ENCODE measurements at places on chromosomes 1 and 21.
A peak's percentile ranks its signal among the peaks of the same experiment; 100 is the strongest.

DNA sequence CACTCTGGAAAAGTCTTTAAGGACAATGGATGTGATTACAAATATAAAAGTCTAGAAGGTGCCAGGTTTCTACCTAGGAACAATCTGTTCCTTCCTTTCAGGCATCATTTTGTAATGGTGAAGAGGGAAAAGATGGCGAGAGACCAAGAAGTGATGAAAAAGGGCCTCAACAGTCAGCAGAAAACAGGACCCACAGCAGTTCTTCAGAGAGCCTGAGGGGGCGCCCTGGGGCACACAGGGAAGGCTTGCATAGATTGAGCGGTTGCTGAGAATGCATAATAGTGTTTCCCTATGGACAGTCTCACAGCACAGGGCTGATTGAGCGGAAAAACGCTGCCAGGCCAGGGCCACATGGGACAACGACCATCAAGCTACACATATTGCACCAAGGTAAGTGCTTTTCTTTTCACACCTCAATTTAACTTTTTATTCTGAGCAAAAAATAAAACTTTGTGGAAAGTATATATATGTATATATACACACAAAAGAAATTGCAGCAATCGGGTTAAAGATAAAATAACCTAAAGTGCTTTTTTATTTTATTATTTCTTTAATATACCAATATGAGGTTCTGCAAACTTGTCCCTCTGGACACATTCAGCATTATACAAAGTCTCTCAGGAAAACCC lies 3.1 kb upstream of the YRDC start:
- peak; percentile 65 for DNase-seq

GRCh38 chr1:192476802-192477298 lies 98.7 kb upstream of the RGS1 start:
- peak; percentile 29 for DNase-seq

- no peak for DNase-seq
These were observed at the start of gene SPTA1 for GRCh38 chr1:158686111-158687009. Gene SPTA1, minus strand, starts transcription at chr1:158686715. Its CDS starts 198 bp downstream, at chr1:158686517.

DNA sequence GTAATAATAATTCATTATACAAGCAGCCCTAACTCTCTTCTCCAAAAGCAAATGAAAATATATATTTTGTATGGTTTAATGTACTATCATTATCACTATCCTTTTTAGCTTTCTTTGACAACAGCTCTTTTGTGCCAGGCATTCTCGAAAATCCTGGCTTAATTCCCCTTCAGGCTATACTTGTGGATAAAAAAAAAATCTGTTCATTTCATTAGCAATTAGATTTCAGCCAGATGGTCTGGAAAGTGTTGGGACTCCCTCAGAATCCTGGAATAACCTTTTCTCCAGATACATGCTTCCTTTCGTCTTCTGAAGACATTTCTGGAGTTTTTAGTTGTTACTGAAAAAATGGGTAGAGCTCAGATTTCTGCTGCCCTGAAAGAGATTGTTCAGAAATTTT lies 83.4 kb upstream of the PLPPR4 start:
- no peak for DNase-seq
